ENCODE measurements at places on chromosomes 16 and 17. TPM values are rescaled to one million over a fixed set of nuclear protein-coding genes. Genes with fewer than 3 reads are reported as not detected.

Gene NDUFAF8
- polyA plus RNA-seq: 173 TPM

Gene OR4D2
- polyA plus RNA-seq: not detected

Gene CNTNAP1
- polyA plus RNA-seq: 7.1 TPM

Gene NECAB2
- polyA plus RNA-seq: 2.4 TPM

Gene KRT222
- 1.8 TPM for polyA plus RNA-seq

Gene MT1G
- polyA plus RNA-seq: not detected

Gene CD79B
- polyA plus RNA-seq: not detected

Gene KCNH4
- polyA plus RNA-seq: 0.37 TPM

Gene ABCA9
- 0.03 TPM for polyA plus RNA-seq

Gene KIF19
- not detected for polyA plus RNA-seq

All from A549 (cell line).